ENCODE measurements at places on chromosomes 7 and 10.

DNA sequence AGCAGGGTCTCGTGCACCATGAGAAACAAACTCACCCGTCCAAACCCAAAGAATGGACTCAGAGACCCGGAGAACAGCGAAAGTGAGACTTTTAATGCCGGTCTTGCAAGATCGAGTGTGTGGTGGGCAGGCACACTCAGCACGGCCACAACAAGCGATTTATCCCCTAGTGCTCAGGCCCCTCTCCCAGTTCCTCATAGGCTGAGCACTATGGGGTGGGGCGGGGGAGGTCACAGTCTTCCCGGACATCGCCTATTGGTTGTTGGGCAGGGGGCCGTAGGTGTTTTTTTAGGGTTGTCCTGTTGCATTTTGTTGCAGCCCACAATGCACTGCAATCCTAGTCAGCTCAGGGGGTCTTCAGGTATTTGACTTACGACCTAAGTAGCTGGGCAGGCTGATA lies 608.3 kb upstream of the FOXK1 start:
- DNase-seq = no peak
- no peaks in the 10 kb centered on the region for H3K36me3 ChIP-seq
- no peaks in the 10 kb centered on the region for H3K27me3 ChIP-seq

- no peak for DNase-seq
- H3K27ac ChIP-seq = no peak overlapping the region
- no peaks in the 10 kb centered on the region for H3K36me3 ChIP-seq
- no peaks in the 10 kb centered on the region for H3K4me1 ChIP-seq
- no peaks in the 10 kb centered on the region for H3K27me3 ChIP-seq
Measured at GRCh38 chr7:26143298-26144048, 8.5 kb upstream of the NFE2L3 start.

DNA sequence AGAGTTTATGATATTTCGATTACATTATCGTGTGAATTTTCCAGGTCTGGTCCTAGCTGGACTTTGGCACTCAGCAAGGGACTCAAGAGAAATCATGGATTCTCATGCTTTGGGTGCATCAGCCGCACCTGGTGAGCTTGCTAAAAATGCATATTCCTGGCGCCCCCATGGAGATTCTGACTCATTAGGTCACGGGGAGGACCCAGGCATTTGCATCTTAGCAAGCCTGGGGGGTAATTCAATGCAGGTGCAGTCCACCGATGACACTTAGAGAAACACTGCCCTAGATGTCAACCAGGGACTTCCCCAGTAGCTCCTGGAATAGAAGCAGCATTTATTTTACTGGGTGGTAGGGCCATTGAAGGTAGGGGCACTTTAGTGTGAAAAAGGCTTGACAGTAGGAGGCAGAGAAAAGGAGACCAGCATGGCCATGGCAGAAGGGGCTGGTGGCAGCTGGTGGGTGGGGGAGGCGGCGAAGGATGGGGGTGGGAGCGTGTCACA lies 29.9 kb upstream of the PDCD4 start:
- H3K4me3 ChIP-seq = no peak overlapping the region
- no peak overlapping the region for H3K27ac ChIP-seq
- H3K27me3 ChIP-seq = no peaks in the 10 kb centered on the region

- H3K27ac ChIP-seq = no peak overlapping the region
- H3K36me3 ChIP-seq = no peaks in the 10 kb centered on the region
Measured at GRCh38 chr10:22805304-22805703, 90.9 kb upstream of the PIP4K2A start.

GRCh38 chr7:65438598-65438997 lies 64.9 kb downstream of the ZNF92 start:
- H3K4me1 ChIP-seq = peaks cover 32% of the 10 kb centered on the region
- H3K27ac ChIP-seq = peak overlapping the region; percentile 23
- no peaks in the 10 kb centered on the region for H3K36me3 ChIP-seq
- no peak overlapping the region for H3K4me3 ChIP-seq

GRCh38 chr7:82950436-82950835 lies 212.2 kb downstream of the PCLO start:
- no peak for DNase-seq
- H3K4me3 ChIP-seq = no peak overlapping the region
- no peaks in the 10 kb centered on the region for H3K36me3 ChIP-seq

- no peak overlapping the region for H3K27ac ChIP-seq
- no peaks in the 10 kb centered on the region for H3K27me3 ChIP-seq
- H3K4me3 ChIP-seq = no peak overlapping the region
- H3K4me1 ChIP-seq = no peaks in the 10 kb centered on the region
- peak; percentile 30 for DNase-seq
Measured at GRCh38 chr10:78203915-78204818, 170.5 kb downstream of the RPS24 start.

DNA sequence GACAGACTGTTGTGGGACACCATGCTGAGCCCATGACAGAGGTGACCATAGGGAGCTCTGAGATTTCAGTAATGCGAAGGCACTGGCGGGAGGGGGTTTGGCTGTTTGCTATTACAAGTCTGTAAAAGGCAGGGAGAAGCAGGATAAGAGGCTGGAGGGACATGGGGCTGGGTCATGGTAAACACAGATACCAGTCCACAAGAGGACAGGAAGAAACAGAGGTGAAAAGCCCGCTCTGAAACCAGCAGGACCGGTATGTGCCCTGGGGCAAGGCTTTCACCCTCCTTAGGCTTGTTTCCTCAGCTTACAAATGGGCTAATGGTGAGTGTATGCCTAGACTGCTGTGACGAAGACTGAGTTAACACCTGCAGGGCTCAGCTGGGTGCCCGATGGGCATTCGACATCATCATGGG lies 34.1 kb downstream of the ANXA11 start:
- peaks cover 4% of the 10 kb centered on the region for H3K4me1 ChIP-seq
- DNase-seq = no peak
- no peak overlapping the region for H3K27ac ChIP-seq
- H3K27me3 ChIP-seq = no peaks in the 10 kb centered on the region

GRCh38 chr7:9240001-9240400 lies 806.6 kb downstream of the NXPH1 start:
- H3K27ac ChIP-seq = no peak overlapping the region
- H3K27me3 ChIP-seq = no peaks in the 10 kb centered on the region
- no peak overlapping the region for H3K4me3 ChIP-seq

DNA sequence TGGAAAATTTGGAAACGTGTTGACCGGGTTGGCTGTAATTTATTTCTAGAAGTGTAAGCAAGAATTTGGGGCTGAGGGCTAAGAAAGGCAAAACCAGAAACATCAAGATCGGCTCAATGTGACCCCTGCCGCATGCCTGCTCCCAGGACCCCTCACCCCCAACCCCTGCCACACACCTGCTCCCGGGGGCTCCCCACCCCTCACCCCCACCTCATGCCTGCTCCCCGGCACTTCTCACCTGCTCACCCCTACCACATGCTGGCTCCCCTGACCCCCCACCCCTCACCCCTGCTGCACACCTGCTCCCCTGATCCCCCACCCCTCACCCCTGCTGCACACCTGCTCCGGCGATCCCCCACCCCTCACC lies 19.0 kb upstream of the CFAP46 start:
- H3K27ac ChIP-seq = no peak overlapping the region
- H3K4me1 ChIP-seq = no peaks in the 10 kb centered on the region
- H3K36me3 ChIP-seq = no peaks in the 10 kb centered on the region
- no peak overlapping the region for H3K4me3 ChIP-seq
- no peaks in the 10 kb centered on the region for H3K27me3 ChIP-seq
- DNase-seq = no peak

GRCh38 chr7:31776616-31777015 lies 89.6 kb downstream of the PPP1R17 start:
- peaks cover 14% of the 10 kb centered on the region for H3K4me1 ChIP-seq
- DNase-seq = no peak
- H3K27ac ChIP-seq = no peak overlapping the region
- H3K36me3 ChIP-seq = no peaks in the 10 kb centered on the region

GRCh38 chr7:123727071-123727837 lies 21.5 kb downstream of the WASL start:
- no peak overlapping the region for H3K4me3 ChIP-seq
- no peaks in the 10 kb centered on the region for H3K27me3 ChIP-seq
- peaks cover 2% of the 10 kb centered on the region for H3K36me3 ChIP-seq
- no peak overlapping the region for H3K27ac ChIP-seq
- H3K4me1 ChIP-seq = peaks cover 17% of the 10 kb centered on the region

All from RWPE2 (cell line).